Breast epithelium (tissue), 4 donors: ENCODE measurements at places on chromosomes 7 and 10. TPM values are rescaled to one million over a fixed set of nuclear protein-coding genes. Genes with fewer than 3 reads are reported as not detected.

DNA sequence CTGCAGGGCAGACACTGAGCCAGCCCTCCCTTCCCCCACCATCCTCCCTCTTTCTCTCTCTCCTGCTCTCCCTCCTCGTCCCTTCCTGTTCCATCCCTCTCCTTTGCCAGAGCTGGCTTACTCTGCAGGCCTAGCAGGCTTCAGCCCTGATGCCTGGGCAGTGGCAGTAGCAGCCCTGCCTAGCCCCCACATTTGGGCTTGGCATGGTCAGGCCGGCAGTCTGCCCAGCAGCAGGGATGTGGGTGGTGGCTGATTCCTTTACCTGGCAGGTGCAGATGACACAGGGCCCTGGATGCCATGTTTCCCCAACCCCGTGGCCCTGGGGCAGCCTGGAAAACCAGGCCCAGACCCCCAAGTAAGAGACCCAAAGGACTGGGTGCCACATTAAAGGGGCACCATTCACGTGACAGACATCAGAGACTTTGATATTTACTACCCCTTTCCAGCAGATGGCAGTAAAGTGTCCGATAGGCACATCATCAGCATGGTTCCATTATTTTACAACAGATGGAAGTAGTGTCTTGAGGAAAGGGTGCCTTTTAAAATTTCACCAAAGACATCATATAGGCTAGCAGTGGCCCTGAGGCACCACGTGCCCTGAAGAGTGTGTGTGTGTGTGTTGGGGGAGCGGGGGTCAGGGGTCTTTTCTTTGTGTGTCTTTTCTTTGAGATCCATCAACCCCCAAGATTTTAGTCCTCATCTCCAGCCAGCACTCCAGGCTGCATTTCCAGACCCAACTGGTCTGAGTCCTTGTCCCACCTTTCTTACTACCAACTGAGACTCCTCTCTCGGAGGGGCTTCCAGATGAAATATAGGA is 5.9 kb downstream of the KCP start:
- DNase-seq: no peak

DNA sequence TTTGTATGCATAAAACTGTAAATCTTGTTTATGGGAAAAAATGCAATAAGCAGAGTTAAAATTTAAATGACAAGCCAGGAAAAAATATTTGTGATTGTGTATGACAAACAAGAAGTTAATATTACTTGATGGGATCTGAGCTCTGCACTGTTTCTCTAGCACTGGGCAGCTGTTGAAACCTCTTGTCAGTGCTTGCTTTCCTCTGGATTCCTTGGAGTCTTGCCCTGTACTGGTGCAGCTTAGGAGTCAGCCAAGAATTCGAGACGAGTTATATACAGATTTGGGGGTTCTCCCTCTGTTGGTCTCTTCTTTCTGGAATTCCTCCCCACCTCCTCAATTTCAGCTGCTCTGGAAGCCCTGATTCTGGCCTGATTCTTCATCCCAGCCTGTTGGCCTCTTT is 24.3 kb upstream of the OPN4 start:
- no peak for DNase-seq

Gene FAM25G
- not detected for total RNA-seq

GRCh38 chr7:44285561-44285960 is 39.8 kb downstream of the CAMK2B start:
- DNase-seq: peak; percentile 25

DNA sequence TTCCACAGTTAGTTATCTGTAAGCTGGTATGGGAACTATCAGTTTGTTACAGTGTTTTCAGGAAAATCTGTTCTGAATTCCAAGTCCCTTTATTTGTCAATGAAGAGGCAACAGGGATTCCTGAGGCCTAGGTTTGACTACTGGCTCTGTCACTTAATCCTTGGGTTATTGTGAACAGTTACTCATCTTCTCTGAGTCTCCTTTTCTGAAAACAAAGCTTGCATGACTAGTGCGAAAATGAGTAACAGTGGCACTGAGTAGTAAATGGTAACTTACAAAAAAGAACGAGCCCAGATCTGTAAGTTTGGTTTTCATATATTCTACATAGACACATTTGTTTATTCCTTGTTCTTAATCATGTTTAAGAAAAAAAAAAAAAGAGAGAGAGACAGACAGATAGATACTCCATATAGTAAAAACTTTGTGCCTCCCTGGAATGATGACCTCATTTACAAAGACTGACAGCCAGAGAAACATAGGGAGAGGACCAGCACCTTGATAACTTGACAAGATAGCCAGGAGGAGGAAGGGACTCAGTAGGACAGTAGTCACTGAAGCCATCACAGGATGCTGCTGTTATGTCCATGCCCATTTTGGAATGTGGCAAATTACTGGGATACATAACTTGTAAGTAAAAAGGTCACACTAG is 1.9 kb downstream of the MRPS33 start:
- no peak for DNase-seq

Gene OLAH
- 2.6 TPM for total RNA-seq

Gene CAV2
- total RNA-seq: 63.3 TPM

Gene STARD3NL
- total RNA-seq: 42.6 TPM

DNA sequence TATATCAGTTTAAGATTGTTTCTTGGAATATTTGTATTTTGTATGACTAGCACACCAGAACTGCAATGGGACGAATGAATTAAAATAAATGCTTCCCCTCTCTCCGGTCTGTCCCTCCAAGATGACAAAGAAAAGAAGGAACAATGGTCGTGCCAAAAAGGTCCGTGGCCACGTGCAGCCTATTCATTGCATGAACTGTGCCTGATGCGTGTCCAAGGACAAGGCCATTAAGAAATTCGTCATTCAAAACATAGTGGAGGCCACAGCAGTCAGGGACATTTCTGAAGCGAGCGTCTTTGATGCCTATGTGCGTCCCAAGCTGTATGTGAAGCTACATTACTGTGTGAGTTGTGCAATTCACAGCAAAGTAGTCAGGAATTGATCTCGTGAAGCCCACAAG is 17.2 kb upstream of the PAPSS2 start:
- DNase-seq: no peak

GRCh38 chr10:127413326-127413725 is 135.8 kb upstream of the NPS start:
- DNase-seq: no peak

Gene NPY
- not detected for total RNA-seq

DNA sequence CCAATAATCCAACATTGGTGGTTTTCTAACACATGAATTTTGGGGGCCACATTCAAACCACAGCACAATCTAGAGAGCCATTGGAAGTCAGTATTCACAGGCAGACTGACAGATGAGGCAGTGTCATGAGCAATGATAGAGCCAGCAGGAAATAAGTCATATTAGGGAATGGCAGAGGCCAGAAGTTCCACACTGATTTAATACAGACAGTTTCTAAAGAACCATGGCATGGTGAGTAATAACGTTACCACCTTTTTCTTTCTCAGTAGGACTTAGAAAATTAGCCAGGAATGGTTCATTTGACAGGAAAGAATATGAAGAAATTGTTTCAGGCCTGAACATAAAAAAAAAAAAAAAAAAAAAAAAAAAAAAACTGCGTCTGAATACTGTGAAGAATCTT is 210.3 kb downstream of the GPAM start:
- DNase-seq: no peak

DNA sequence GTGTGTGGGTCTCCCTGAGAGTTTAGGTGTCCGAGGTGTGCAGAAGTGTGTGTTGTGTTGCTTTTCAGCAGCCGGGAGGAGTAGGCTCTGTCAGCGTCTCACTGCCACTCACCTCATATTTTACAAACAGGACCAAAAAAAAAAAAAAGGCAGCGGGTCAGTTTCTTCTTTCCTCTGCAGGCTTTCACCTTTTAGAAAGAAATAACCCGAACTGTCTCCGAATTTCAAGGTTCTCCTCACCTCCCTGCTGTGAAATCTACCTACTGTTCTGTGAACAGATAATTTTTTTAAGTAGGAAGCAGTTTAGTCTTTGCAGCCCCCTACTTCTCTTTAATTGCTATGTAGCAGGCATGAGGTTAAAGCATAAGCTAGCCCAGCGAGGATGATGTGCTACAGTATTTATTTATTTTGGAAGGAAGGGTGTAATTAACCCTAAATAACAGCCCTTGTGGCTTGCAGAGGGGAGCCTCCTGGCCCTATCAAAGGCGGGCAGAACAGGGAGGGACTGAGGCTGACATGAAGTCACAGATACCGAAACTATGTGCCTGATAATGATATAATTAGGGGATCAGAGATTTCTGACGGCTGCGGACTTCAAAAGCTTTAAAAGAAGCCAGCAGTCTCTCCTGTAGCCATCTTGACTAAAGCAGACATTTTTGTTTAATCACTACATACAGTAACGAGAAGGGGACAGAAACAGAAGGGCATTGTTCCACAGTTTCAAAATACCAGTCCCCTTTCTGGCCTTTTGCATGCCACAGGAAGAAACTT is 1.6 kb downstream of the BAMBI start:
- no peak for DNase-seq

DNA sequence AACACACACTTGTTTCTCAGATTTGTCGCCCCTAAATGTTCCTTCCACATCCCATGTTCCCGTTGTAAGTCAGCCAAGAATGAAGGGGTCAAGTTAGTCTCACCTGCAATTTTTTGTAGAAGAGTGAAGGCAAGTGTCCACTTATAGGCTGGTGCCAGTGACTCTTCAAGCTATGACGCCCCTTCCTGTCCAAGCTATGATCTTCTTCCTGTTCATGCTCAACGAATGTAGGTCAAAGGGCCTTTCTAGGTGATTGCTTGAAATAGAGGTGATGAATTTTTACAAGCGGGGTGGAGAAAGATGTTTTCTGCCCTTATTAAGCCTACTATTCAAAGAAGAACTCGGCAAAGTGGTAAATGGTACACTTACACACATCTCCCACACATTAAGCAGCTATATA is 41.0 kb downstream of the CDK1 start:
- DNase-seq: no peak

- no peak for DNase-seq
These were observed 73.3 kb upstream of the PRKG1 start for GRCh38 chr10:51000976-51001375.

Gene SLC26A4
- total RNA-seq: 0.48 TPM

- DNase-seq: no peak
These were observed 1180.4 kb downstream of the CNTNAP2 start for GRCh38 chr7:147296986-147297385.

Gene MUC12
- total RNA-seq: 5.2 TPM

- DNase-seq: no peak
These were observed 218.6 kb downstream of the THSD7A start for GRCh38 chr7:11613292-11613930.

GRCh38 chr7:95861041-95861440 is 88.7 kb downstream of the DYNC1I1 start:
- no peak for DNase-seq

DNA sequence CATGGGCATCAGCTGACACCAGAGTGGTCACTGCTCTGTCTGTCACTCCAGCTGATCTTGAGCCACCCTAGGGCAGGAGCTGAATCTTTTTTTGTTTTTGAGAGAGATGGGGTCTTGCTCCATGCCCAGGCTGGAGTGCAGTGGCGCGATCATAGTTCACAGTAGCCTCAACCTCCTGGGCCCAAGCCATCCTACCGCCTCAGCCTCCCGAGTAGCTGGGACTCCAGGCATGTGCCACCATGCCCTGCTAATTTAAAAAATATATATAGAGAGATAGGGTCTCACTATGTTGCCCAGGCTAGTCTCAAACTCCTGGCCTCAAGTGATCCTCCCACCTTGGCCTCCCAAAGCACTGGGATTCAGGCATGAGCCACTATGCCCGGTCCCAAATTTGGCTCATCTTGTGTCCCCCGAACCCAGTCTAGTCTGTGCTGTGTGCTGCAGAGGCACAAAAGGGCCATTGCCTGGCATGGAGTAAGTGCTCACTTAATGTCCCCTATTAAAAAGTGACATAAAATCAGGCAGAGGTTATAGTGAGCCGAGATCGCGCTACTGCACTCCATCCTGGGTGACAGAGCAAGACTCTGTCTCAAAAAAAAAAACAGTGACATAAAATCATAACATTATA is 8.1 kb upstream of the FZD9 start:
- no peak for DNase-seq

DNA sequence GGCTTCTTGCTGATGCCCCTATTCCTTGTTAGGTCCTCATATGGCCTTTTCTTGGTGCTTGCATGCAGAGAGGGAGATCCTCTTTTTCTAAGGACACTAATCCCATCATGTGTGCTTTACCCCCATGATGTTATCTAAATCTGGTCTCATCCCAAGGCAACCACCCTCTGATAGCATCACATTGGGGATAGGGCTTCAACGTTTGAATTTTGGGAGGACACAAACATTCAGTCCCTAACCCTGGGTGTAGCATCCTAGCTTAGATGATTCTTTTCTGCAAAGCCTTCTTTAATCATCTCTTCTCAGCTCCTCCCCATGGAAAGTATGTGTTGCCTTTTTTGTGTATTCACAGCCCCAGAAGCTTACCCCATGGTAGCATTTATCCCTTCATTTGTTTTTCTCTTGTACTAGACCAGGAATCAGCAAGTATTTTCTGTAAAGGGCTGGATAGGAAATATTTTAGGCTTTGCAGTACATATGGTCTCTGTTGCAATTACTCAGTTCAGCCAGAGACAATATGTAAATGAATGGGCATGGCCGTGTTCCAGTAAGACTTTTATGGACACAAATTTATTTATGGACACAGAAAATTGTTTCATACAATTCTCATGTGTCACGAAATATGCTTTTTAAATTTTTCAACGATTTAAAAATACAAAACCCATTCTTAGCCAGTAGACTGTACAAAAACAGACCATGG is 101.5 kb upstream of the CSTF2T start:
- no peak for DNase-seq

DNA sequence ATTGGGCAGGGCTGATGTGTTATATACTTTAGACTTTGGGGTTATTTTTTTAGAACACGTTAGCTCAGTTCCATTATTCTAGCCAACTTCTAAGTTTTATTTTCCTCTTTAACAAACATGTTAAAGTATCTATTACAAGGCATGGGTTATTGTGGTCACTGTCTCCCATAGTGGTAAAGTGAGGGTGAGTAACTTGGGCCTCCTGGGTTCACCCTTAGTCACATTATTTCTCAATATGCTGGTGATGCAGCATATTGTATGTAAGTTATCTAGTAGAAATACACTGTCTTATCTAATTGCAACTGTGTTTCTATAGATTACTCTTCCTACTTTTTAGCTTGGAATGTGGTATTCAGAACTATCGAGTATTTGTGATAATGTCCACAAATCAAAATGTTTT is 65.9 kb downstream of the BBS9 start:
- DNase-seq: no peak

- DNase-seq: no peak
These were observed 640.0 kb downstream of the PARD3 start for GRCh38 chr10:34175121-34175520.

- no peak for DNase-seq
These were observed 13.7 kb downstream of the INPP5A start for GRCh38 chr10:132551093-132551807.

DNA sequence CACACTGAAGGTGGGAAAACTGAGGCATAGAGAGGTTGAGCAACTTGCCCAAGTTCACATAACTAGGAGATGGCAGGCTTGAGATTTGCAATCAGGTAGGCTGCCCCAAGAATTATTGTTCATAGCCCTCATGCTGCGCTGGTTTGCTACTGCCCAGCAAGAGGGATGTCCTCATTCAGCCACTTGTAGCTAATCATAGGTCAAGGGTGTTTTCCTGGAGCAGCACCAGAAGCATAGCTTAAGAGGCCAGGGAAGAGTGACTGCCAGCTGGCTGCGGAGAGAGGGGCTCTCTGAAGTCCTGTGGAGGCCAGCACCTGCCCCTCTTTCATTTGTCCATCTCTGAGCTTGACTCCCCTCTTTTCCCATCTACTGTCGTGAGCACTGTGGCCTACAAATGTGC is 15.0 kb downstream of the CDHR3 start:
- DNase-seq: no peak

Gene TRPV5
- not detected for total RNA-seq
